ENCODE measurements at places on chromosomes 12 and 14. TPM values are rescaled to one million over a fixed set of nuclear protein-coding genes. Genes with fewer than 3 reads are reported as not detected.

Gene TOMM20L
- not detected for total RNA-seq

Gene PRR4
- 13.5 TPM for total RNA-seq

Gene NGB
- 4.7 TPM for total RNA-seq

Gene CD4
- 1.9 TPM for total RNA-seq

Gene BDKRB2
- 0.31 TPM for total RNA-seq

Gene TMBIM4
- 24.7 TPM for total RNA-seq

Gene EP400
- total RNA-seq, result 46.3 TPM

Gene P2RX7
- total RNA-seq, result 3.4 TPM

Gene FGF23
- not detected for total RNA-seq

Gene GNG2
- 342 TPM for total RNA-seq

Gene PLD4
- total RNA-seq, result 2.5 TPM

Gene TMEM119
- 0.94 TPM for total RNA-seq

Gene RNF212B
- not detected for total RNA-seq

Gene SOAT2
- total RNA-seq, result not detected

Gene RTN1
- total RNA-seq, result 797 TPM

Gene SYCP3
- total RNA-seq, result 1.3 TPM

Gene RTRAF
- 48.8 TPM for total RNA-seq

Gene FAM186B
- total RNA-seq, result not detected

Gene TMTC2
- 44.8 TPM for total RNA-seq

Gene SLCO1B1
- not detected for total RNA-seq

Gene CRIP2
- total RNA-seq, result 104 TPM

Gene ARHGEF40
- total RNA-seq, result 20.7 TPM

Gene CCDC184
- 15.7 TPM for total RNA-seq

Gene TSPAN11
- 13.8 TPM for total RNA-seq

Gene CCDC38
- total RNA-seq, result not detected

Gene NELL2
- 1,558 TPM for total RNA-seq

Gene PLEKHA5
- 141 TPM for total RNA-seq

Gene BICDL1
- 66.4 TPM for total RNA-seq

Gene PELI2
- 43.8 TPM for total RNA-seq

Gene ARMH4
- 131 TPM for total RNA-seq

Gene ART4
- not detected for total RNA-seq

Gene RHEBL1
- 0.63 TPM for total RNA-seq

Gene BCL2L14
- total RNA-seq, result not detected

Gene ANO2
- 4.4 TPM for total RNA-seq

Gene OAS1
- total RNA-seq, result 2.5 TPM

Gene SLC6A12
- 7.8 TPM for total RNA-seq

Gene NKX2-8
- total RNA-seq, result not detected

Gene C12orf54
- not detected for total RNA-seq

Gene ZNF84
- total RNA-seq, result 192 TPM

Gene GPR137C
- total RNA-seq, result 33.2 TPM

Gene MYO1A
- total RNA-seq, result not detected

Gene TMEM19
- total RNA-seq, result 47.9 TPM

Gene FAM90A1
- total RNA-seq, result not detected

Gene ARHGEF25
- total RNA-seq, result 40.7 TPM

Gene DIO3
- total RNA-seq, result not detected

Gene KLHL33
- total RNA-seq, result under 0.01 TPM

Gene SAMD15
- total RNA-seq, result 10.0 TPM

Gene GLIPR1L1
- not detected for total RNA-seq

Gene TROAP
- total RNA-seq, result 2.8 TPM
